ENCODE measurements at places on chromosomes 11 and 22.

DNA sequence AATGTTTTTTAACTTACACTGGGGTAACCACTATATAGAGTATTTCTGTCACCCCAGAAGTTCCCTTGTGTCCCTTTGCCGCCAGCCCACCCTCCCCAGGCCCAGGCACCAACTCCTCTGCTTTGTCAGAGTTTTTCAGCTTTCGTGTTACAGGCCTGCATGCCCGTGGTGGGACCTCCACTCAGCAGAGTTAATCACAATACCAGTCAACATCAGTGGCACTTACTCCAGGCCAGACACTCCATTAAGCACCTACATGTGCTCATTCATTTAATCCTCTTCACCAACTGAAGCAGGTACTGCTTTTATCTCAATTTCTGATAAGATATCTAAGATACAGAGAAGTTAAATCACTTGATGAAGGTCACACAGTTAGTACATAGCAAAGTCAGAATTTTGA lies 63.3 kb downstream of the LIF start:
- DNase-seq = no peak

DNA sequence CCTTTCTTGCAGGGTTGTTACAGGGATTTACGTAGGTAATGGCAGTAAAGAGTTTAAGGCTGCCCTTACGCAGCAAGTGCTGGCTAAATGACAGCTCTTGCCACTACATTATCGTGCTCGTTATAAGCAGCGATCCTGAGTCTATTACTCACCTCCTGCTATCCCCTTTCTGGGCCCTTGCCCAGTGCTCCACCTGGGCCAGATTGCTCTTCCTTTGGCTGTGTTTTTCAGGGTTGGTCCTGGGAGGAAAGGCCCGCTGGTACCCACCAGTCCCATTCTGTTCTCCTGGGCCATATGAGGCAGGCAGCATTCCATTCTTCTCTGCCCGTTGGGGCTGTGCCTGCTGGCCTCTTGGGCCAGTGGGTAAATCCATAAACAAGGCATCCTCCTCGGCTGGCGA lies 87.5 kb downstream of the C11orf58 start:
- no peak for DNase-seq

GRCh38 chr11:130054966-130055365 lies 14.7 kb upstream of the APLP2 start:
- no peak for DNase-seq

GRCh38 chr22:27795696-27796517 lies 5.6 kb downstream of the MN1 start:
- DNase-seq = no peak

DNA sequence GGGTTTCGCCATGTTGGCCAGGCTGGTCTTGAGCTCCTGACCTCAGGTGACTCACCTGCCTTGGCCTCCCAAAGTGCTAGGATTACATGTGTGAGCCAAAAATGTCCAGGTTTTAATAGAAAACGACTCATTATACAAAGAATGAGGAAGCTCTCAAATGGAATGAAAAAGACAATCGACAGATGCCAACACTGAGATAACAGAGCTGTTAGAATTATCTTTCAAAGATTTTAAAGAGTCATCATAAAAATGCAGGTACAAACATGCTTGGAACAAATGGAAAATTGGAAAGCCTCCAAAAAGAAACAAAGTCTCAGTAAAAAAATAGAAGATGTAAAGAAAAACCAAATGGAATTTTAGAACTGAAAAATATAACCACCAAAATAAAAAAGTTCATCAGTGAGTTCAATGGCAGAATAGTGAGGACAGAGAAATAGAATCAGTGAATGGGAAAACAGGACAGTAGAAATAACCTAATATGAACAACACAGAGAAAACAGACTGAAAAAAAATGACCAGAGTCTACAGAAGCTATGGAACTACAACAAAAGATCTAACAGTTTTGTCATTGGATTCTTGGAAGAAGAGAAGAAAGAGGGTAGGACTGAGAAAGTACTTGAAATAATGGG lies 10.9 kb downstream of the GAB2 start:
- DNase-seq = no peak

DNA sequence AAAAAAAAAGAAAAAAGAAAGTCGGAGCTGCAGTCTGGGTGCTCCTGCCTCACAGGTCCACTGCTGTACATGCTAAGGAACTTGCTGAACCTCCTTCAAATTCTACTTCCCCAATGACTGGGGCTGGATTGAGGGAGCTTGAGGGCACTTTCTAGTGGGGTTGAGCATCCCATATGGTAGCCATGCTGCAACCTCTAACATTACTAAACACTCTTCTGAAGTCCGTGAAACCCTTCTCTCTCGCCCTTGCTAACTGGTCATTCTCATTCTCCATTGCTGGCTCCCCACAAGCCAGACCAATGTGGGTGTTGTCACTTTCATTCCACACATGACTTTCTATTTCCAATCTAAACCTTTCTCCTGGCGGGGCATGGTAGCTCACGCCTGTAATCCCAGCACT lies 1.2 kb downstream of the ESS2 start:
- DNase-seq = no peak

DNA sequence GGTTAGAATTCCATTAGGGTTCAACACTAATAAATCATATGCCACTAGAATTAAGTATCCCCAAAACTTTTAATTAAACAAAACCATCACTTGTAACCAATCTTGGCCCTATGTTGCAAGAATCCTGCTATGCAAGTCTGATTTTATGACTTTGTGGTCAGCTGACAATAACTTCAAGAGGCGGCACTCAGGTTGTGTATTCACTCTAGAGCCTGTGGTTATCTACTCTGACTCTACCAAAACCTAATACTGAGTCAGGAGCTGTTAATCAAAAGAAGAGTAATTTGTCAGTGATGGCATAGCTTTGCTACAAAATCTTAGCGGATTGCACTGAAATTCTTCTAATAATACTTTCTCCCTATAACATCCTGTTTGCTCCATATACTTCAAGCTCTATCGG lies 253.7 kb downstream of the AASDHPPT start:
- no peak for DNase-seq

GRCh38 chr11:92152245-92152644 lies 72.4 kb upstream of the FAT3 start:
- no peak for DNase-seq

DNA sequence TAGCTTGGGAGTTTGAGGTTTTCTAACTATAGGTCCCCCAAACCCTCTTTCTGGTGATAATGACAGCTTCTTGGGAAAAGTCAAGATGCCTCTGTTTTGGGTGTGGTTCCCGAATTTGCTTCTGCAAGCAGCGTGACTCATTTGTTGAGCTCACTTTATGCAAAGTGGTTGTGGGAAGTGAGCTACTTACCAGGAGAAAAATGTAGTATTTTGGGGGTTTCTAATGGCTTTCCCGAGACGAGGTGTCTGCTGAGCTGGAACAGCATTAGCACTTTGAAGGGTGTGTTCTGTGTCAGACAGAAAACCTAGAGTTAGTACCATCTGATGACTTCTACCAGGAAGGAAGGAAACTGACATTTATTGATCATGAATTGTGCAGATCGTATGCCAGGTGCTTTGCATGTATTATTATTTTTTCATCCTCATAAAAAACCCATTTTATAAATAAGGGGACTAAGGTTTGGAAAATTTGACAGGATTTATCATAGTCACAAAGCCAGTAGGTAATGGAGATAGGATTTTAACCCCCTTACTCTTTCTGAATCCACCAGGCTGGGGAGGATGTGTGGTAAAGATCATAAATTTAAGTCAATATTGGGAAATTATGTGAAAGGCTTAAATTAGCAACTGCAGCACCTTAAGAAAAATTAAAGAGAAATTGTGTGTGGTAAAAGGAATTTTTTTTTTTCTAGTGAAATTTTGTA lies 108.8 kb upstream of the CD44 start:
- DNase-seq = no peak

DNA sequence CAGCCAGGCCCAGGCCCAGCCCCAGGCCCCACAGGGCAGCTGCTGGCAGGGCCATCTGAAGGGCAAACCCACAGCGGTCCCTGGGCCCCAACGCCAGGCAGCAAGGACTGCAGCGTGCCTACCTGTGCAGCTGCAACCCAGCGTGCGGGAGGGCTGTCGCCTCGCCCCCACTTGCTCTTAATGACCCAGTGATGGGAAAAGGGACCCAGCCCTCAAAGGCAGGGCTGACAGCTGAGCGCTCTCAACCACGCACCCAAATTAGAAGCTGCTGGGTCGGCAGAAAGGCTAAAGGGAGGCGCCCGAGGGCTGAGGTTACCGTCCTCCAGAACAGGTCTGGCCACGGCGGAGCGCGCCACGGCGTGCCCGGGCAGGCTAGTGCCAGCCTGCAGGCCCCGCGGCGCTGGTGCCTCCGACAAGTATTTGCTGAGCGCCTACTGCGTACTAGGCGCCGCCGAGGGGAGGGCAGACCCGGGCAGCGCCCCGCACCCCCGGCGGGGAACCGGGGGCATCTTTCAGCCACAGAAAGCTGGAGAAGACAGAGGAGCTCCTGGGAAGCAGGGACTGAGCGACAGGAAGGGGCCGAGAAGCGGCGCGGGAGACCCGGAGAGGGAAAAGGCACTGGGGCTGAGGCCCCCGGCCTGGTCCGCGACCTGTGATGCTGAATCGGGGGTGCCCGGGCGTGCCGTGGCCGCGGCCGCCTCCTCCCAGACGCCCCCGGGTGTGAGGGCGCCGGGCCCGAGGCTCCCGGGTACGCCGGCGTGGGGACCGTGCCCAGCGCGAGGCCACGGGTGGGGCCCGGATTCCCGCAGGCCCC lies 773 bp downstream of the HRAS start:
- peak; percentile 29 for DNase-seq

DNA sequence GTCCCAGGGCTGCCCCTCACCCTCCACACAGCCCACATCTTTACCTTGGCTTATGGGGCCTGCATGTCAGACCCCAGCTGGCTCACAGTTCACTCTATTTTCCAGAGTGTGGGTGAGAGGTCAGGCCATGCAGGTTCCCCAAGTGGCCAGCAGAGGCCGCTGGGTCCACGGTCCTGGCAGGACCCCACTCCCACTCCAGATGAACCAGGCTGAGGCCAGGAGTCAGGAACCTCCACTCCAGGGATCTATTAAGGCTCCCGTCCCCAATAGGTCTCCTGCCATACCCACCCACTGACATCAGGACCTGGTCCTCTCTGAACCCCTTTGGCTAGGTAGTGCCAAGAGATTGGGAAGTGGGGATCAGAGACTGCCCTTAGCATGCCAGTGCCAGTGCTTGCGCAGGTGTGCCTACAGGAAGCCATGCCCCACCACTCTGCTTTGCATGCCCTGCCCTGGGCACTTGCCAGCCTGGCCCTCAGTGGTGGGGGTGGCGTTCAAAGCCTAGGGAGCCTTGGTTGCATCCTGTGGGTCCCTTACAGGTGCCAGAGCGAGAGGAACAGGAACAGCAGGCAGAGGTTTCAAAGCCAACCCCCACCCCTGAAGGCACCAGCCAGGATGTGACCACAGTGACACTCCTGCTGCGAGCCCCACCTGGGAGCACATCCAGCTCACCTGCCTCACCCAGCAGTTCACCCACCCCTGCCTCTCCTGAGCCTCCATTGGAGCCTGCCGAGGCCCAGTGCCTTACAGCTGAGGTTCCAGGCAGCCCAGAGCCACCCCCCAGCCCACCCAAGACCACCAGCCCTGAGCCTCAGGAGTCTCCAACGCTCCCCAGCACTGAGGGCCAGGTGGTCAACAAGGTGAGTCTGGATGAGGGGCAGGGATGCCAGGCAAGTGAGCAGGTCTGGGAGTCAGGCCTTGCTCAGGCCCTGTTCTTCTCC lies 8.3 kb downstream of the SMTN start:
- no peak for DNase-seq

DNA sequence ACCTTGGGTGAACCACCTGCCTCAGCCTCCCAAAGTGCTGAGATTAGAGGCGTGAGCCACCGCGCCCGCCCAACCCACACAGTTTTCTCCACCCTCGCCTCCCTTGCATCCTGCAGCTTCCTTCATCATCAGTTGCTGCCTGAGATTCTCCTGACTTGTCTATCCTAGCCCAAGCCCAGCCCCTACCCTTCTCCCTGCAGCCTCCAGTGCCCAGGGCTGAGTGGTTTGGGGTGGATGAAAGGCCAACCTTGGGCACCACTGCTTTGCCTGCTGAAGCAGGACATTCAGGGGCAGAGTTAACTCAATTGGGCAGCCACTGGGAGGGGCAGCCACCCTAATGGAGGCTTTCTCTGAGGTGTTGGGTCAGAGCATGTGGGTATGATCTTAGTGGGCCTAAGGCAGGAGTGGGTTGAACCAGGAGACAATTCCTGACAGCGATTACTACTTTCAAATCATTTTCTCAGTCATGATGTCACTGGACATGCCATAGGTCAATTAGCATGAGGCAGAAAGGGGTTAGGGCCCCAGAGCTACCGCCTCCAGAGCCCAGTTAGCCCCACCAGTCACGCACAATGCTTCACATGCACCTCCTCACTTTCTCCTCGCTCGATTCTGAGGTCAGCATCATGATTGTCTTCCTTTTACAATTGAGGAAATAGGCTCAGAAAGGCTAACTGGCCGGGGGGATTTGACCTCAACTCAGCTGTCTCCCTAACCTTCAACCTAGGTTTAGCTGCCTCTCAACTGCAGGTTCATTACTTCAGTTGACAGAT lies 1.0 kb upstream of the FKBP2 start:
- DNase-seq = peak; percentile 53

DNA sequence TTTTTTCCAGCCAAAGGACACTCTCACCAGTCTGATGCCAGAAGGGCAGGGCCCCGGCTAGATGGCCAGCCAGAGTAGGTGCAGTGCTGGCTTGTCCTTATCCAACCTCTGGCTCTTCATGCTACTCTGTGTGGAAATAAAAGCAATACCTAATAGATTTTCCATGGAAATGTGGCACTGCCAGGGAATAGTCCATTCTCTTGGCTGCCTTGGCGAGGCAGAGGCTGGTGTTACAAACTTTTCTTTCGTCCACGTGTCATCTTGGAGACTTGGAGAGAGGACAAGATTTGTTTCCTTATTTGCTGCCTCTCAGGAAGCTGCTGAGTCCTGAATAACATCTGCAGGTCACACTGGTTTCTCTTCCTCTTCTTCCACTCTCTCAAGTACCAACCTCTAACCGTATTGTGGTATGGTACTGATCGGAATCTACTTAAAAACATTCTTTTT lies 17.2 kb upstream of the C1QTNF4 start:
- no peak for DNase-seq

GRCh38 chr11:117815262-117815803 lies 9.2 kb downstream of the FXYD2 start:
- DNase-seq = no peak

DNA sequence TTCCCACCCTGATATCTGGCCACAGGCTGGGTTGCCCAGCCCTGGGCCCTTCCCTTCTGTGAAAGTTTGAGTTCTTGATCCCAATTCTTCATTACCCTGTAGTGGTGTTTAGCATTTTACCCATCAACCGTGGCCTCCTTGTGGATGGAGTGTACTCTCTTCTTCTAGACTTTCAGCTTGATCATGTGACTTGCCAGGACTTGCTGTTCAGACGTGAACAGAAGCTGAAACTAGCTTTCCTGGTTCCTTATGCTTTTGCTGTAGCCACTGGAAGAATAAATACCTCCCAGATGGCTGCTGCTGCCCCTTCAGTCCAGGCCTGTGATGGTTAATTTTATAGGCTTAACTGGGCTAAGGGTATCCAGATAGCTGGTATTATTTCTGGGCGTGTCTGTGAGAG lies 32.7 kb upstream of the DAGLA start:
- DNase-seq = no peak

GRCh38 chr11:5210376-5210885 lies 9.9 kb upstream of the OR51V1 start:
- DNase-seq = no peak

All from DMS153 (cell line).